ENCODE measurements at places on chromosomes 3 and 15.

DNA sequence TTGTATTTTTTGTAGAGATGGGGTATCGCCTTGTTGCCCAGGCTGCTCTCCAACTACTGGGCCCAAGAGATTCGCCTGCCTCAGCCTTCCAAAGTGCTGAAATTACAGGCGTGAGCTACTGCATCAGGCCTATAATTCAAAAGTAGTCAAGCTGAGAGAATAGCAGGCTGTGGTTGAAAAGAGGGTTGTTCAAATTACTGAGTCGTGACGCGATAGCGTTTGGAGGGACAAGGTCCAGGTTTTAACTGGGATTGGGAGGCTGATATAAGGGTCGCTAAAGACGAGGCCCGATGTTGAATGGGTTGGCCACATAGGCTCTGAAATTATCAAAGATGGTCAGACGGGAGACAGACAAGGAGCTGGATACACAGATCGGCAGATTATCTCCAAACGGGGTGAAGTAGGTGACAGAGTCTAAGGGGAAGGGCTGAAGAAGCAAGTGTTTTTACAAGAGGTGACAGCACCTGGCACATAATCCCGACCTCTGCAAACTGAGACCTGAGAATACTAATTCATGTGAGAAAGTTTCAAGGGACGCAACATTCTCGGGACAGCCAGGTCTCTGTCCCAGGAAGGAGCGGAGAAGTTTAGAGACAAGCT, 759 bp upstream of the ARID3B start:
- no peak for DNase-seq

- DNase-seq, result no peak
These were observed 77.5 kb upstream of the IL12A start for GRCh38 chr3:159910991-159911663.

GRCh38 chr3:37064747-37065146, 71.4 kb downstream of the MLH1 start:
- no peak for DNase-seq

GRCh38 chr3:150232992-150233451, 175.1 kb upstream of the TSC22D2 start:
- DNase-seq, result no peak

- DNase-seq, result no peak
These were observed 12.6 kb downstream of the ATP8B4 start for GRCh38 chr15:50106457-50106856.

- DNase-seq, result no peak
These were observed 44.3 kb upstream of the CHRNB4 start for GRCh38 chr15:78685159-78685921.

GRCh38 chr3:188179006-188179966, 25.3 kb downstream of the LPP start:
- DNase-seq, result no peak

- no peak for DNase-seq
These were observed 198.5 kb upstream of the COL8A1 start for GRCh38 chr3:99439892-99440291.

DNA sequence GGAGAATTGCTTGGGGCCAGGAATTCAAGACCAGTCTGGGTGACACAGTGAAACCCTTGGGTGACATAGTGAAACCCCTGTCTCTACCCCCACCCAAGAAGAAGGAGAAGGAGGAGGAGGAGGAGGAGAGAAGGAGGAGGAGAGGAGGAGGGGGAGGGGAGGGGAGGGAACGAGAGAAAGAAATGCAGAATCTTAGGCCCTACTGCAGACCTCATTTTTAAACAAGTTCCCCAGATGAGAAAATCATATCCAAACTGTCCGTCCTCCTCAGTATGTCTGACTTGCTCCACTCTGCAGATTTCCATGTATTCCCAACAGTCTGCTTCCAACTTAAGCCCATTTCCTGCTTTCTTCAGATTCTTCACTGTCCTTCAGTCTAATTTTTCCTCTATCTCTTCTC, 63.9 kb upstream of the NUDT16 start:
- no peak for DNase-seq

GRCh38 chr15:85770096-85771041, 24.4 kb downstream of the KLHL25 start:
- DNase-seq, result no peak

- DNase-seq, result no peak
These were observed 8.8 kb upstream of the FAM107A start for GRCh38 chr3:58585994-58586393.

DNA sequence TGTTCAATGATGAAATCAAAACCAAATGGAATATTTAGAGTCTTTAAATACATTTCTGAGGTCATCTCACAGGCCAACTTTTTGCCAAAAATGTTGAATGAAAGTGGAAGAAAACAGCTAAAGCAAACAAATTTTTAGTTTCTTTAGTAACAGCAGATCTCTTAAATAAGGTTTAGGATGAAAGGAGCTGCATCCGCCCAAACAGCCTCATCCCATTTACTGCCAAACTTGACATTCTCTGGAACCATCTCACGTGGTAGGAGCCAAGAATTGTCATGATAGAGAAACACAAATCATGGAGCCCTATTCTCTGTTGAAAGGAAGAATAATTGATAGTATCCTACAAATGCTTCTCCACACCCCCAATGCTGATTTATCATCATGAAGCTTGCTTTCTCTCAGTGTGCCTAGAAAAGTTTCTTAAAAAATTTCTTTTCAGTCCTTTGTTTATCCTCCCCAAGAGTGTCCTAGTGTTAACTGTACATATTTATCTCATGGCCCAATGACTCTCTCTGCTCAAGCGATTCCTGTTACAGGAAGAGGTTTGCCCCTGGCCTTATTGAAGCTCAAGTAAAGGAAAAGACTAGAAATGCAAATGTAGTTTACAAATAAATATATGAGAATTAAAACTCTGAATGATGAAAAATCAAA, 23.4 kb downstream of the SLC9A9 start:
- DNase-seq, result no peak

GRCh38 chr3:182007441-182007840, 295.7 kb downstream of the SOX2 start:
- DNase-seq, result no peak

DNA sequence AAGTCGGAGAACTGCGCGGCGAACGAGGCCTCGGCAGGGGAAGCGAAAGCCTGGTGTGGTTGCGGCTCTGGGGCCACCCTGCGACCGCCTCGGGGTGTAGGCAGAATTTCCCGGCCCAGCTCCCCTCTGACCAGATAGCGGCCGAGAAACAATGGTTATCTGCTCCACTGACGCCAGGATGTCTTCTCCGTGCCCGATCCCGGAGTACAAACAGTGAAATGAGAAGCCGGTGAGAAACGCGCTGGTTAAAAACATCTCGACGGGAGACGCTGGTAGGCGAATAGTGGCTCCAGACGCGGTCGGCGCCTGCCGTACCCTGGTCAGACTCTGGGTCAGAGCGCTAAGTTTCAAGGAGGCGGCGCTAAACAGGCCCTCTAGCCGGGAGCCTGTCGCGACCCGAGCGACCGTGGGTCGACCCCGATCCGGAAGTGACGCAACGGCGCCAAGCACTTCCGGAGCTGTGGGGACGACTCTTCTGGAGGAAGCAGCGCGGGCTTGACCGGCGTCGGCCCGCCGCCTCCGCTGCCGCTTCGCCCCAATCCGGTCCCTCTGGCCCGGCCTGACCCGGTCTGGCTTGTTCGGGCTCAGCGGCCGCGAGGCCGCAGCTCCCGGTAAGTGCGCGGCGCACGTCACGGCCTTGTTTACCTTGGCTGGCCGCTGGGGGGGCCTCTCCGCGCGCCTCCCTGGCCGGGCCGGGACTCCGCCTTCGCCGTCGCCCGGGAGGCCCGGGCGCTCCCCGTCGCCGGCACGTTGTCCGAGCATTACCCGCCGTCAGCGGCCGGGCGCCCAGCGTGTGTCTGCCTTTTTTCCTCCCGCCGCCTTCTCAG, at the start of gene ARIH2:
ARIH2 (plus strand) TSS at position 455 of the 827 bp plus-strand sequence. CDS start 8,717 bp downstream, outside the sequence.
- DNase-seq, result peak; percentile 79

DNA sequence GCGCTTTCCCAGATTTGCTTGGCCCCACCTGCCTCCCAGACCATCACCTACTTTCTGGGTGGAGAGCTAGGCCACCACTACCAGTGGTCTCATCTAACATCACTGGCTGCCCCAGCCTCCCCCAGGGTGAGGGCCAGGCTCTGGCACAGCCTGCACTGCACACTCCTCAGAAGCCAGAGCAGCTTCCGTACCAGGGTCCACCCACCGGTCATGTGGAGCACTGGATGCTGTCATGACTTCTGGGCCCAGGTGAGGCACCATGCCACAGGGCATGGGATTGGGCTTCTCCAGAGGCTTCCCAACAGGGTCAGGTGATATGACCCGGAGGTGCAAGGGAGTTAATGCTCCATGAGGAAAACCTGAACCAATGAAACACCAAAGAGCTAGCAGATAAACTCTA, 14.0 kb downstream of the MEGF11 start:
- no peak for DNase-seq

- DNase-seq, result no peak
These were observed 28.7 kb downstream of the SENP8 start for GRCh38 chr15:72146934-72147333.

DNA sequence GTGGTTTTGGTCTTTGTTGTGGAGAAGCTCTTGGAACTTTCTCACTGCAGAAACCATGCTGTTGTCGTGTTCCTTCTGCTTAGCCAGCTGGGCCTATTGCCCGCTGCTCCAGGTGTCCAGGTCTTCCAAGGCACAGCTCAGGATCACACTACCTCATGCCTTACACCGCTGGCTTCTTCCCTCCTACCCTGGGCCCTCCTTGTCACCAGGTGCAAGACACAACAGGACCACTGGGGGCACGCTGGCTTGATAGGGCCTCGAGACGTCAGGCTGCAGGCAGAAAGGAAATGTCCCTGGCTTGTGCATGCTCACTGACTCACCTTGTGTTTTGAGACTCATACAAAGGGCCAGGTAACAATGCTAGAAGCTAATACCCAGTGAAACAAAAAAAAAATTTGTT, 32.3 kb downstream of the PAQR9 start:
- no peak for DNase-seq

DNA sequence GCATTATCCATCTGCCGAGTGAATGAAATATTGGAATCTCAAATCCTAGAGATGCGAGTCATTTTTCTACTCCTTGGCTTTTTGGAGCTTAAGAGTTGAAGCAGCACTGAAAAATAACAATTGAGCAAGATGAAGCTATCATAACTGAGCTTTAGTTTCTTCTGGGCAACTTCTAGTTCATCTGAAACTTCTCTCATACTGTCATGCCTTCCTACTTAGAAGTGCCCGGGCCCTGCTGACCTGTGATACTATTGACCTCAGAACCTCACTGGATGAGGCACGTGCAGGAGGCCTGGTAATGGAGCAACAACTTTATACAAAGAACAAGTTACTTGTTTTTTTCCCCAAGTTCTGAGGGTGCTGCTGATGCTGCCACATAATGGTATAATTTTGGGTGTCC, 48.5 kb upstream of the P3H2 start:
- DNase-seq, result no peak

DNA sequence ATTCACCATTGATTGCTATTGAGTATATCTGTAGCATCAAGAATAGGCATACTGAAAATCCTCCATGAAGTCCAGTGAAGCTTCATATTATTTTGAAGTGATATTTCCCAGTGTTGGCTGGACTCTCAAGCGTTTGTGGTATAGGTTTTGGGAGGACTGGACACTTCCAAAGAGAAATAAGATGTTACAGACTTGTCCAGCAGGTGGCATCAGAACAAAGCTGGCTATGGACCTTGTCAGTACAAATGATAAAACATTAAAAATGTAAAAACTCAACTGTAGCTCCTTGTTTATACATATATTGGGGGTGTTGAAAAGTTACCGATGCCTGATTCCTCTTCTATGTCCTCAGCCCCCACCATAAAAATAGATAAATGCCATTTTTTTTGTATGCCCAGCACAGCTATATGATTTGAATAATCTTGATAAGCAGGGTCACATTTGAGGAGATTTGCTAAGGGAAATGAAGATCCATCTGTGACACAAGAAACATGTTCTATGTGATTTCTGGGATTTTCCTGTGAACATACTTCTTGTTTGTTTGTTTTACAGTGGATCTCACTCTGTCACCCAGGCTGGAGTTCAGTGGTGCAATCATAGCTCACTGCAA, 54.5 kb upstream of the GOLGA6B start:
- peak; percentile 6 for DNase-seq

DNA sequence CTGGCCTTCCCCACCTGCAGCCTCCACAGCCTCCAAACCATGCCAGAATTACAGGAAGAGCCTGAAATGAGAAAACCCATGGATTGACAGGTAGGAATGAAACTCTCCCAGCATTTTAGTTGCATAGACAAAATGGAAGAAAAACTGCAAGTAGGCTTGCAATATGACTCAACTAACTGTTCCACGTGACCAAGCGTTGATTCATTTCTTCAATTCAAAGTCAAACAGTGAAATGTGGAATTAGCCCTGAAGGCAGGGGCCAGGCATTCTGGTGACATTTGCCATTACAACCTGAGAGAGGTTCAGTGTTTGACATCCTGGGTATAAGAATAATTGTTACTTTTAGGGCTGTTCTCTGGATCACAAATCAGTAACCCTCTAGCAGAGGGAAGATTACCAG, 676.5 kb upstream of the CFAP20DC start:
- no peak for DNase-seq

DNA sequence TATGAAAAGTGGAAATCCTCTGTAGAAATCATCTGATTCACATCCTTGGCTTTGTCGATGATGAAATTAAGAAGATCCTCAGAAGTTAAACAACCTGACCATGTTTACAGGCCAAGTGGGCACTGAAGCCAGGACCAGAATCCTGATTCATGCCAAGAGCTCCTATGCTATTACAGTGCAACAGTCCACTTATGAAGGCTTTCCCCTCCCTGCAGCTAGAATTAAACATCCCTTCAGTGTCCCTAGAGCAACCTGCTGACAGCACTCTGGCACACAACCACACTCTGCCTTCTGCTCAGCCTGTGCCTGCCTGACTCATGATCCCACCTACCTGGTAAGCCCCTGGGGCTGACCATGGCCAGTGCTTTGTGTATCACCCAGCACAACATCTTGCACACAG, 33.8 kb downstream of the TXNRD3 start:
- DNase-seq, result no peak

DNA sequence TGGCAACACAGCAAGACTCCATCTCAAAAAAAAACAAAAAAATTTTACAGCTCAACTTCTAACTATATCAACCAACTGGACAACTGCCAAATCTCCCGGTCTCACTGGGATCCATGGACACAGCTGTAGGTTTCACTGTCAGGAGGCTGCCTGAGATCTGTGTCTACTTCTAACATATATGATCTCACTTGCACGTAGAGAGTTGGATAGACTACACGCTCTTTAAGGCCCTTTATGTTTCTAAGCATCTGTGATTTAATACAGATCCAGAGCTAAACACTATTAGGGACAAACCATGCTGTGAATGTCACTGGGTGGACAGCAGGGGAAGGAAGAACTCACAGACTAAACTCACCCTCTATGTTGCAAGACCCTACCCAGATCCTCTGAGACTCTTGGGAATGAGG, 13.0 kb upstream of the APOD start:
- DNase-seq, result no peak

GRCh38 chr3:49495023-49495422, 25.0 kb downstream of the DAG1 start:
- no peak for DNase-seq

GRCh38 chr3:44555723-44556122, 730 bp downstream of the ZKSCAN7 start:
- DNase-seq, result no peak

DNA sequence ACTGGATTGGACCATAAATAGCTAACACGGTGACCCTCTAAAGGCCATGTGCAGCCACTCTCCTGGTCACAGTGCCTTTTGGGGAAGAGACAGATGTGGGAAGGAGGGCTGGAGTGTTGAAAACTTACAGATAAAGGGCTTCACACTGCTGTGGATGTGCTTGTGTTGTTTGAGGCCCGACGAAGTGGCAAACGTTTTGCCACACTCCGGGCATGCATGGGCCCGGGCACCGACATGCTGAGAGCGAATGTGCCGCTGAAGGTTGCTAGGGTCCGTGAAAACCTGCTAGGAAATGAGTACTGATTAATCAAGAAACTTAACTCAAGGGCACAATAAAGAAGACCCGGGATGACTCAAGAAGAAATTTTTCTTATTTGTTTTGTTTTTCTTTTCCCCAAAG, 542.6 kb downstream of the MECOM start:
- no peak for DNase-seq

Data from activated CD4-positive, alpha-beta T cell treated with anti-CD3 and anti-CD28 coated beads for 24 hours (primary cell).